ENCODE measurements at places on chromosomes 6 and 20.

- DNase-seq = no peak
Measured at GRCh38 chr6:10610289-10610688, 84.1 kb downstream of the C6orf52 start.

DNA sequence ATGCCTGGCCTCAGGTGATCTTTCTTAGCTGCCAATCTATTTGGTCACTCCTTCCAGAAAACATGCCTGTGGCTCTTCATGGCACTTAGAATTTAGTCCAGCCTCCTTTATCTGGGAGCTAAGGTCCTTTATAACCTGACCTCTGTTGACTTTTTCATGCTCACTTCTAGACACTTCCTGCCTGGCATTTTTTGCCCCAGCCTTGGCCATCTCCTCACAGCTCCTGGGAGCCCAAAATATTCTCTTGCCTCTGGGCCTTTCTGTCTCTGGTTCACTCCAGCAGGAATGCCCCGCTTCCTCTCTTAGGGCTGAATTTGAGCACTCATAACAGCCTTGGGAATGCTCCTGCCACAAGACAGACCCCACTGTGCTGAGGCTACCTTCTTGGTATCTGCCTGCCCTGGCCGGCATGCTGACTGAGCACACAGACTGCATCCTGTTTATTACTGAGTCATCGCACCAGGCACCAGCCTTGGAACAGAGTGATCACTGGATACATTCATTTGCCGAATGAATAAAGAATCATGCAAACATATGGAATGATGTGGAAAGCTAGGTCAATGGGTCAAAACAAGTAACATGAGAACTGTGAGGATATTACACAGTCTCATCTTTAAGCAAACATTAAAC lies 5.8 kb upstream of the EEF1E1 start:
- DNase-seq = no peak

- no peak for DNase-seq
Measured at GRCh38 chr6:15534974-15535373, 127.9 kb downstream of the DTNBP1 start.

GRCh38 chr20:5349448-5349847 lies 32.7 kb upstream of the PROKR2 start:
- DNase-seq = no peak

DNA sequence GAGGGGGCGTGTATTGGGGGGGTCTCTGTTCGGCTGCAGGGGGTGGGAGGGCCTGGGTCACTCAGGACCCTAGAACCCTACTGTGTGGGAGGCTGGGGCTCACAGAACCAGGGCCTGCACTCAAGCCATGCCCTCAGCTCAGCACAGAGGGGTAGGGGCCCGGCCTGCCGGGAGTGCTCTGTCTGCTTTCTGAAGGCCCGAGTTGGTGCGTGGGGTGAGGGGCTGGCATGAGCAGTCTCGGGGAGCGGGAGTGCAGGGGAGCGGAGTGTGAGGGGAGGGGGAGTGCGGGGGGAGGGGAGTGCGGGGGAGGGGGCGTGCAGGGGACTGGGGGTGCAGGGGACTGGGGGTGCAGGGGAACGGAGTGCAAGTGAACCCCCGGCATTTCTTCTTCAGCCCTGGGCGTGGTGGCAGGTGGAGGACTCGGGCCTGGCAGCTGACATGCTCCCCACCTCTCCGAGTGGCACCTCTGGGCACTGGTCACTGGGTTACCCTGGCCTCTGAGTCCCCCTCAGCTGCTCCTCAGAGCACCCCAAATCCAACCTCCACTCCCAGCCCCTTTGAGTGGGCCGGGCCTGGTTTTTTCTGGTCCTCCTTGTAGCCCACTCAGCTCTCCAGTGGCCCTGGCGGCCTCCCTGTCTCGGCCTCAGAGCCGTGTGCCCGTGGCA lies 1.0 kb downstream of the COL20A1 start:
- no peak for DNase-seq

All from activated CD4-positive, CD25-positive, alpha-beta regulatory T cell treated with anti-CD3 and anti-CD28 coated beads, Interleukin-2, amount 50 U/mL, for 16 hours (primary cell).